ENCODE measurements at places on chromosomes 3 and 15.

GRCh38 chr3:18369551-18370185 lies 55.5 kb downstream of the SATB1 start:
- no peak for DNase-seq

GRCh38 chr3:177195242-177195991 lies 1.9 kb downstream of the TBL1XR1 start:
- DNase-seq, result peak; percentile 48

GRCh38 chr3:12797124-12797891 lies 828 bp downstream of the CAND2 start:
- DNase-seq, result no peak

- no peak for DNase-seq
Observed at GRCh38 chr15:62122249-62122648, 42.8 kb downstream of the C2CD4B start.

GRCh38 chr3:18080198-18080689 lies 337.8 kb upstream of the TBC1D5 start:
- DNase-seq, result no peak

DNA sequence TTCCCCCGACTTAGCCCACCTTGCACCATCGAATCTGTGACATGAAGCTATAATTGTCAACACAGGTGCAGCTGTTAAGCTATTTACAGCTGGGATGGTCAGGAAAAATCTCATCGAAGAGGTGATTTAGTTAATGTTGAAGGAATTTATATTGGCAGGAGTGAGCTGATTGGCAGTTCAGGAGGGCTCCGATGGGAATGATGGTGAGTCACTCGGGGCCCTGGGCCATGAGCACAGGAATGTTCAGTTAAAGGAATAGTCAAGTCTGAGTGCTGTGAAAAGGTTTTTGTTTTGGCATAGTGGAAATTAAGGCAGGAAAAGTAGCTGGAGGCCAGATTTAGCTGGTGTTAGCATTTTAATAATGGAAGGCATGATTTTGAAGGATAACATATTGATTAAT lies 95.7 kb downstream of the OXSM start:
- no peak for DNase-seq

DNA sequence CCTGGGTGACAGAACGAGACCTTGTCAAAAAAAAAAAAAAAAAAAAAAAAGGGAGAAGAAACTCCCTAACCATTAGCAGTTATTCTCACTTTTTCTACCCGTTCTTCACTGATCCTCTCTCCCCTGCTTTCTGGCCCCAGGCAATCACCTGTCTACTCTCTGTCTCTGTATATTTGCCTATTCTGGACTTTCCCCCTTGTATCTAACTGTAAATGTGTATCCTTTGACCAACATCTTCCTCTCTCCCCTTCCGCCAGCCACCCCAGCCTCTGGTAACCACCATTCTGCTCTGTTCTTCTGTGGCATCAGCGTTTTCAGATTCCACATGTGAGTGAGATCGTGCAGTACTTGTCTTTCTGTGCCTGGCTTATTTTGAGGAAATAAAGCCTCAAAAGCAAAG lies 6.9 kb downstream of the CYFIP1 start:
- no peak for DNase-seq

DNA sequence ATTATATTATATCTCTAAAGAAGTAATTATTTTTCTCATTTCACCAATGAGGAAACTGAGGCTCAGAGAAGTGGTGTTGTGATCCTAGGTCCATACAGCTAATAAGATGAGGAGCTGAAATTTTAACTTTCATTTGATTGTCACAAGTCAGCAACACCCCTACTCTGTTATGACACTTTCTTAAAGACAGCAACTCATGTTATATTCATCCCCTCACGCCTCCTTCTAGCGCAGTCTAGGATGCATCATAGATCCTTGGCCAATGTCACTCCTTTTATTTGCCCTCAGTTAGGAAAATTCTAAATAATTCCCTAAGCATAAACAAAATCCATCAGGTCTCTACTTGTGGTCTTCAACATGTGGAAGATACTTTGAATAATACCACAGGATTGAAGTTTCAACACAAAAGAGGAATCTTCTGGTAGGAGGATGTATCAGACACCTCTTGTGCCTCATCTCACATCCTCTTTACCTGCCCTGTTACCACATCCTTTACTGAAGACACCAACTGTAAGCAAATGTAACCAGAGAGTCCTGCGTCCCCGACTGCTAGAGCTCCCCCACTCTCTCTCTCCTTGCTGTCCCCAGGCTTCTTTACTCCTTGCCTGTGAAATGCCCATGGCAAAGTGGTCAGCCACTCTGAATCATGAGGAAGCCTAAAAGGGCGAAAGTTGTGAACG lies 53.7 kb downstream of the TRIM42 start:
- no peak for DNase-seq

- no peak for DNase-seq
Observed at GRCh38 chr3:60497902-60498301, 753.4 kb downstream of the FHIT start.

DNA sequence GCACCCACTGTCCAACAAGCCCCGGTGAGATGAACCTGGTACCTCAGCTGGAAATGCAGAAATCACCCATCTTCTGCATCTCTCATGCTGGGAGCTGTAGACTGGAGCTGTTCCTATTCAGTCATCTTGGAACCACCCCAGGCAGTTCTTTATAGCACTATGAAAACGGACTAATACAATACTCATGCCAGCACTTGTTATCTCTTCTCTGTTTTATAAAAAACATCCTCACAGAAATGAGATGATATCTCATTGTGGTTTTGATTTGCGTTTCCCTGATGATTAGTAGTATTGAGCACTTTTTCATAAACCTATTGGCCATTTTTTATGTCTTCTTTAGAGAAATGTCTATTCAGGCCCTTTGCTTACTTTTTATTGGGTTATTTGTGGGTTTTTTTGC lies 156.2 kb upstream of the ARPP21 start:
- no peak for DNase-seq

DNA sequence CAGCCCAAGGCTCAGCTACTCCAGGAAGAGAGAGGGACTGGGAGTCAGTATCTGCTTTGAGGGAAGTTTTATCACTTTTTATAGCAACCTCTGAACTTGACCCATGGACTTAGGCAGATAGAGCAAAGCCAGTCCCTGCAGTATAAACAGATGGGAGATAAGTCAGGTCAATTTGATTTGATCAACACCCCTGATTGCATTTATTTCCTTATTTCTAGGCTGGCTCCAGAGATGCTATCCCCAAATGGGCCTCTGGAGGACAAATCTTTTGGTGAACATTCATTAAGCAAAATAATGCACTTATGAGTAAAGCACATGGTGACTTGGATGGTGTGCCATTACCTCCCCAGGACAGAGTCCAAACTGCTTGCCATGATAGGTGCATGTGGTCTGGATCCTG lies 8.9 kb upstream of the IDH3A start:
- no peak for DNase-seq

GRCh38 chr15:62619526-62619925 lies 423.0 kb upstream of the TPM1 start:
- no peak for DNase-seq

GRCh38 chr3:60514866-60515265 lies 736.4 kb downstream of the FHIT start:
- no peak for DNase-seq

GRCh38 chr3:34882764-34883163 lies 756.6 kb upstream of the ARPP21 start:
- no peak for DNase-seq

GRCh38 chr15:97096303-97096835 lies 765.9 kb downstream of the NR2F2 start:
- DNase-seq, result no peak

DNA sequence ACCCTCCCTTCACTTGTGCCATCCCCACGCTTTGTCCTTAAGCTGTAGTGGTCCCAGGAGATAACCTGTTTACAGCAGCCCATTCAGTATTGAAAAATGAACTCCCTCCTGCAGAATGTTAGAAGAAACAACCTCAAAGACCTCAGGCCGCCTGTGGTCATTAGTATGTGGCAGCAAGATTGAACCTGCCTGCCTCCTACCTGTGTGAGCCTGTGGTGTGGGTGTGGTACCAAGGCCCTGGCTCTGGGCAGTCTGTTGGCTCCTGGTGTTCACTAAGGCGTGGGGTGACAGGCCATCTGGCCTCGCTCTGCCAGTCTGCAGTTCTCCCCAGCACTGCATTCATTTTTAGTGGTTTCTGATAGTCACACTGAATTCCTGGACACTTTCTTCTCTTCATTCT lies 21.0 kb downstream of the LSM3 start:
- no peak for DNase-seq

DNA sequence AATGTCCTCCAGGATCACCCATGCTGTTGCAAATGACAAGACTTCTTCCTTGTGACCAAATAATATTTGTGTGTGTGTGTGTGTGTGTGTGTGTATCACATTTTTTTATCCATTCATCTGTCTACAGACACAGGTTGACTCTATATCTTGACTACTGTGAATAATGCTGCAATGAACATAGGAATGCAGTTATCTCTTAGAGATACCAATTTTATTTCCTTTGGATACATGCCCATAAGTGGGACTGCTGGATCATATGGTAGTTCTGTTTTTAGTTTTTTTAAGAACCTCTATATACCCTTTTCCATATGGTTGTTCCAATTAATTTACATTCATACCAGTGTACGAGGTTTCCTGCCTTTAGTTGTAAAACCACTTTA lies 41.7 kb downstream of the GPR176 start:
- DNase-seq, result no peak

DNA sequence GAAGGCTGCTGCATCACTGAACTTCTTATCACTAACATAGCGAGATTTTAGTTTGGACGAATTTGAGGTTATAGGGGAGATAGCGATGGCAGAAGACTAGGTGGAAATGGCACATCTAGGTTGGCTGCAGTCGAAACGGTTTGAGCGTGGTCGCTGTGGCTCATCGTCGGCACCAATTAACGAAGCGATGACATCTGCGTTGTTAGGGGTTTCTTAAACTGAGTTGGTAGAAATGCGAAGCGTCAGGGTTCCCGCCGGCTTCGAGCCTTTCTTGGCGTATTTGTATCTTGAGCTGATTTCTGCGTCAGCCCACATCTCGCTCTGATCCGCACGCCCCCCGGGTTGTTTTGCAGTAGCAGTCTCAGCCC lies 319 bp downstream of the LNP1 start:
- DNase-seq, result peak; percentile 32

GRCh38 chr3:97830638-97831037 lies 8.8 kb downstream of the CRYBG3 start:
- no peak for DNase-seq

DNA sequence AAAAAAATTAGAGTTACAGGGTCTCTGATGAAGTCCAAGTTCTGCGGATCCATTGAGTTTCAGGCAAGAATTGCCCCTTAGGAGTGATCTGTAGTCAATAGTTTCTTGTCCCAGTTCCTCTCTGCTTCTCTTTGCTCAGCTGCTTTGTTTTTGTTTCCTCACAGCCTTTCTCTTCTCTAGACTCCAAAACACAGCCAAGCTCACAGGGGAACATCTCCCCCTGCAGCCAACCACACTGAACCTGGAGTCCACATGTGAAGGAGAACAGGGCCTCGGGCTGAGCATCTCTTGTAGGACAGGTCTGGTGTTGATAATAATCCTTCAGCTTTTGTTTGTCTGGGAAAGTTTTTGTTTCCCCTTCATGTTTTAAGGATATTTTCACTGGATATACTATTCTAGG lies 202.6 kb upstream of the ATP10A start:
- DNase-seq, result no peak

- no peak for DNase-seq
Observed at GRCh38 chr3:194928831-194929577, 243.3 kb downstream of the FAM43A start.

DNA sequence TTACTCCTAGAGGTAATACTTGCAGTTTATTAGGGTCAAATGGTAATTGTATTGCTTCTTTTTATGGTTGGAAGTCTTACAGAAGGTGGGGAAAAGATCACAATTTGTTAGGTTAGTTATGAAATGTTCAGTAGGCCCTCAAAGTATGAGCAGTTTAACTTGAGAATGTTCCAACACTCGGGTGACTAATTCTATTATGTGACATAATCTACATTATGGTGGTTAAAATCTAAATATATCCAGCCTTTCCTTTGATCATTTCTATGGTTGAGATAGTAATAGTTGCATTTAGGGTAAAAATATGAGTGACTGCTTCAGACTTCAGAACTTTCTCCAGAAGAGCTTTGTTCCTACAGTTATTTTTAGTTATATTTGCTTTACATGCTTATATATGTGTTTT lies 19.6 kb upstream of the FBXO22 start:
- DNase-seq, result no peak

DNA sequence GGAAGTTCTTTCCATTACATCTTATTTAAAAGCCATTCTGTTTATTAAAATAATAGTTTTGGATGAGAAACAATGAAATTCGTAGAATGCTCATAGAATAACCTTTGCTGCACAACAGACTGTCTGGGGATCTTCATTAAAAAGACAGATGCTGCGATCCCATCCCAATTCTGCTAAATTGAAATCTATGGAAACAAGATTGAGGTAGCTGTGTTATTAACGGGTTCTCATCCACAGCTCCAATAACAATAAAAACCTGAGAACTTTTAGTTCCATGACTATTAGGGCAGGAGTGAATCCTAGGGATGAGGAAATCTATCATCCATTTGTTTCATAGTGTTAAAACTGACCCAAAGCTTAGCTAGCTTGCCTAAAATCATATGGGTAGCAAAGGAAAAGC lies 2.5 kb upstream of the GJD2 start:
- DNase-seq, result no peak

- no peak for DNase-seq
Observed at GRCh38 chr3:35392187-35392586, 247.1 kb upstream of the ARPP21 start.

Measured in heart left ventricle (tissue), 16 donors.